Common myeloid progenitor, CD34-positive (primary cell): ENCODE measurements at places on chromosomes 6 and 20.

DNA sequence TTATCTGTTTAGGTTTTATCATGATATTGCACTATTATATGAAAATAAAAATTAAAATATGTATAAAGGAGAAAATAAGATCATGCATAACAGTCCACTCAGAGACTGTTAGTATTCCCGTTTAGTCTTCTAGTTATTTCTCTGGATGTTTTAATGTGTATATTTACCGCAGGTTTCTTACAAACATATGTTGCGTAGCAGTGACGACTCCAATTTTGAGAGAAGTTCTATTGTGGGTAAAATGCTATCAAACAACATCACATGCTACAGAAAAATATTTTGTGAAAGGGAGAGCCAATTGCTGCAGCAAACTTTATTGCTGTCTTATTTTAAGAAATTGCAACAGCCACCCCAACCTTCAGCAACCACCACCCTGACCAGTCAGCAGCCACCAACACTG lies 72.4 kb upstream of the NXT1 start:
- no peak for DNase-seq

GRCh38 chr6:160132776-160133338 lies 11.2 kb downstream of the SLC22A1 start:
- DNase-seq = no peak

DNA sequence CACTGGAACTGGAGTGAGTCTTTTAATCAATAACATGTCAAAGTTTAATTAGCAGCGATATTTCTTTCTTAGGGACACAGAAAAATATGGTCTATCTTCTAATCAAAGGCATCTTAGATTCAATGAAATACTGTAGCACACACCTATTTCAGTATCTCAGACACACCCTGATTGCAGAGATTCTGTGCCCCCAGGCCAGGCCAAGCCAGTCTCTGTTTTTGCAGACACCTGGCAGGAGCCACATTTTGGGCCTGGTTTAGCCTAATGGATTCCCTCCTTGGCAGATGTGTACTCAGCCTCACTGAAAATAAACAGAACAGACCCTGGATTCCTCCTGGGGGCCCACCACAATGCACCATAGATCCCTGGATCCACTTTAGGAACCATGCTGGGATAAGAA lies 74.8 kb downstream of the LRFN2 start:
- DNase-seq = no peak

DNA sequence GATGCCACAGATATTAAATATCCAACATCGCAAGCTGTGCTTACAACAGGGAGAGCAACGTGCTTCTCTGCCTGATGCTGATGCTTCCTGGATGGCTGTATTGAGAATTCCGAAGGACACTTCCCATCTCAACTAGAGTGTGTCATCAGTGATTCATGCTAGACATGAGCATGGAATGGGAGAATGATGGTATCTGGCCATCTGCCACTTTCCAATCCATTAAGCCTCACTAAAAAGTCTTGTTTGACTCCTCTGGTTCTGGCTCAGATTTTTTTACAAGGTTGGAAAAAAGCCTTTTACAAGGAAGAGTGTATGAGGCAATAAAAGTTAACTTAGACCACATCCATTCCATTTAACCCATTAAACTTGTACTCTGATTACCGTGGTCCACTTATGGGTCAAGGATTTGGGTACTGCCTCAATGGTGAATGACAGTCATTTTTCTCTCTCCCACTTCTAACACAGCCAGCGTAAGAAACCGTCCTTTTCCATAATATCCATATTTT lies 265.3 kb downstream of the UST start:
- no peak for DNase-seq

GRCh38 chr6:91487696-91488392 lies 901.0 kb upstream of the MAP3K7 start:
- DNase-seq = peak; percentile 43

DNA sequence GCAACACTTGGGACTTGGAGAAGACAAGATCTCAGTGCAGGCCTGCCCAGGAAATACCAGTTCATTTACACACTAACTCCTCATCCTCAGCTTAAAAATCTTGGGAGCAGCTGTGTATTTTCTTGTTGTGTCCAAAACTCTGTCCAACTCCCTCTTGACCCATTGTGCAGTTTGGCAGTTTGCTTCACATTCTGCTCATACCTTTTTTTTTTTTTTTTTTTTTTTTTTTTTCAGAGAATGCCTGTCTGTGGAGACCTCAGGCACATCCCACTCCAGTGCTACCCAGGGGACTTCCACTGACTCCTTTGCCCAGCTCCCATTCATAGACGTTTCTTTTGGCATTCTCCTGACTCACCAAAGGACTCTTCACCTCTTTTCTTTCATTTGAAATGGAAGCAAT lies 265.8 kb upstream of the TCF21 start:
- DNase-seq = no peak

- no peak for DNase-seq
These were observed 9.9 kb downstream of the BPIFA2 start for GRCh38 chr20:33177866-33178265.

DNA sequence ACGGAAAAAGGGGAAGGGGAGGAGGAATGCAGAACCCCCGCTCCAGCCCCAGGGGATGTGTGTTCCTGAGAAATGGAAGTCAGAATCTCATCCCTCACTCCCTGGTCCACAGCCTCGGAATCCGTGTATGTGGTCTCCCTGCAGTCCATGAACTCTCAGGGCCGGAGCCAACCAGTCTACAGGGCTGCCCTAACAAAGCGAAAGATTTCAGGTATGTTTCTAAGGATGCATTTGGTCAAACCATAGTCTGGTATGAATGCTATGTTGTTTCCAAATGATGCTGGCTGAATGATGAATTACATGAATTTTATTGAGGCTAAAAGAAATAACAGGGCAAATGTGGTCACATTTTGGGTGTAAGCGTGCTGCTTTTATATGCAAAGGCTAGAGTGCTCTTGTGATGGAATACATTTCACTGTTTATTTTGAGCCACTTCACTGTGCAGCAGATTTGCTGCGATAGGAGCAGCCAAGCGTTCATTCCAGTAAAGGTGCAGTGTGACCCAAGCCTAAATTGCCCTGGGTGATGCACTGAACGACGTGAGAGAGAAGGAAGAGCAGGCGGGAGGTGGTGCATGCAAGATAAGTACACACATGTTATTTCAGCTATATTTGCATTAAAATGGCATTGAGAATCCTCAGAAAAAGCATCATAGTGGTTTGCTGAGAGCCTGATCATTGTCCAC lies 52.4 kb downstream of the FNDC1 start:
- no peak for DNase-seq

DNA sequence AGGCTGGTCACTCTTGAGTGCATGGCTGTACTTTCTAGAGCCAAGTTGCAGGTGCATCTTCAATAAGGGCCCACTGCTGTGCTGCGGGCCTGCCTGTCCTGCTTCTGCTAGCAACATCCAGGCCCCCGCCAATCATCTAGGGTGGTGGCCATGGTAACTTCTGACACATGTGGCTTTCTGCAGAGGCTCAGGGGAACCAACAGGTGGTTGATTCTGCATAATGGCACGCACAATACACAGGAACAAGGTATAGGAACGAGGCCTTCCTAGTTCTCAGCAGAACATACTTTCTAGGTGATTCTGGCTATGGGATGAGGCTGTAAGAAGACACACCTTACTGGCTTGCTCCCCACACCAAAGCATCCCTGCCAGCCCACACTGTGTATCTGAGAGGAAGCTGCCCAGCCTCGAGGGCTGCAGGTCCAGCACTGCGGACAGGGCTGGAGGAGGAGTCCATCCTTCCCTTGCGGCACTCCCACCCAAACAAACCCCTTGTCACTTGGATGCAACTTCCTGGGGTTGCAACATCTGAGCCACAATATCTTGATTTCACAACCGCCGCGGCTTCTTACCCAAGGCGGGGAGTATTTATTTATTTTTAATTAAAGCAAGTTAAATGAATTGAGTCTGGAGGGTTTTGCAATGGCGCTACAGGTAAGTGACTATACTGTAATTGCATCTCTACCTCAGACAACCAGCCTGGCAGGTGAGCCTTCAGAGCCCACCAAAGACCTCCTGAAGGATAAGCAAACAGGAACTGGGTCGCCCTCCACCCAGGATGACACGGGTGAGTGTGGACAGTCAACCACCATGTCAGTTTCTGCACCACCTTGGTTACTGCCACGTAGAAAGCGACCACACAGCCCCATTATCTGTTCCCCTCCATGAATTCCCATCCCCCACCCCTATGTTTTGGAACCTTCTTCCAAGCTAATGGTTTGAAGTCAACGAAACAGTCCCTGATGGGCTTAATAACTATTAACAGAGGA lies 49.6 kb downstream of the SULF2 start:
- DNase-seq = no peak

DNA sequence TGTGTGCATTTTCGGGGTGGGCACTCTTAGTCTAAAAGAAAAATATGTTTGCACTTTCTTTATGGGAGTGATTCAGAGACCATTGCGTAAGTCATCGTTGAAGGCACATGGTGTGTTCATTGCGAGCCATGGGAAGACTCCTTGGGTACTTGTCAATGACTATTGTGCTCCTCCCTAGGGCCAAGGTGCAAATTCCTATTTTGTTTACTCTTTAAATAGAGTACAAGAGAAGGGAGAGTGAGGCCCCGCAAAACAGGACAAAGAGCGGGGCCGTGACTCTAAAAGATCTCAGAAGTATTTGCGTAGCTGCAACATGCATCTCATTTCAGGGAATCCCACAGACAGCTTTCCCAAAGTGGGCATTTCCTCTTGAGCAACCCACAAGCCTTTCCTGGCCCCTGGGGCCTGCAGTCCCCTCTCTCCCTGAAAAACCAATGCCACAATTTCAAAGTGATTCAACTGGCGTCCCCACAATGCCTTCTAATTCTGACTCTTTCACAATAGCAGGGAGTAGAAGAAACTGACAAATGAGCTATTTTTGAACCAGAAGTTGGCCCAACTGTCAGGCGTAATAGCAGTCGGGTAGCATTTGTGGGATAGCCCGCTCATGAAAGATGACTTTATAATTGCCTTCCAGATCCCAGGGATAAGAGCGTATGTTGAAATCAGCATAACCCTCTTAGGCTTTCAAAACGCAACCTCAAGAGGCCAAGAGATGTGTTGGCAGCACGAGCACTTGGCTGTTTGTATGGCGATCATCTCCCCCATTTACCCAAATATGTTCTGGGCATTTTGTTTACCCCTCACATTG lies 277.9 kb upstream of the BMP2 start:
- DNase-seq = no peak

- no peak for DNase-seq
These were observed 81.0 kb upstream of the FAM8A1 start for GRCh38 chr6:17519120-17519519.

DNA sequence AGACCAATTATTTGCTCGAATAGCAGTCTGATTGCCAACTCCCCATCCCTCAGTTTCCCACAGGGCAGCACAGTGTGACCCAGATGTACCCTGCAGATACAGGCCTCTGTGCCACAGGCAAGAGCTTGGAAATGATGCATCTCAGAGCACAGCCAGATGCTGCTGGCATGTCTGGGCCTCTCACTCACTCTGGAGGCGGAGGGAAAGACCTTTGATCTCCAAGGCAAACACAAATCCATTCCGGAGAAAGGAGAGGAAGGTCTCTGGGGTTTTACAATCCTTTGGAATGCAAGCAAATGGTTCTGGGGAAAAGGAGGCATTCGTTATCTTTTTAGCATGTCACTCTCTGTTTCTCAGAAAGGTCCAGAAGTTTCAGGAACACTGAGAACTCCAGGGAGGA lies 74.2 kb downstream of the RIOK1 start:
- DNase-seq = no peak

DNA sequence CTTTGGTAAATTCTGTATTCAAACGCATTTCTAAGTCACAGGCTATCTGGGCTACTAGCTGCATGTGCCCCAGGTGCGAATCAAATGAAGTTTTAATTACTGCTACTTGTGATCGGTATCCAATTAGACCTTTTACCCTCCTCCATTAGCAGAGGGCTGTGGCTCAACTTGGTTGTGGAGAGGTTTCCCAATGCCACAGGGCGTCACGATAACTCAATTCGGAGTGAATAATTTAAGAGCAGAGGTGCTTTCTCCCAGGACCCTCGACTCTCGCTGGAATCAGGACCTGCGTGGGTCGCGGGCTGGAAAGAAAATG lies 640 bp downstream of the SAYSD1 start:
- no peak for DNase-seq

- DNase-seq = peak; percentile 73
These were observed 52.2 kb downstream of the MARCKS start for GRCh38 chr6:113909224-113909856.

DNA sequence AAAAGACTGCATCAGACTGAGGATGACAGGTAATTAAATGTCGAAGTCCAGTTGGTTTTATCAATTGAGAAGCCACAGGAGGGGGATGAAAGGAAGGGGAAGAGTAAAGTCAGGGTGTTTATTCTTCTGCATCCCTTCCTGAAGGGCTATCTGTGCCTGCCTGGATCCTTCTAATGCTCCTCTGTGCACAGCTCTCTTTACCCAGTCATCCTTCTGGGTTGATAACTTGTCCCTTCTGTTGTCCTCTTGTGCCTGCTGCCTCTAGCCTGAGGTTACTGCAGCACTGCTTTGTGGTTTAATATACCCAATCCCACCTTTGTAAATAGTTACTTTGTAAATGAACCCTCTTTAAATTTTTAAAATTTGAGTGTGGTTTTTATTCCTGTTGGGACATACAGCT lies 1127.3 kb downstream of the EPHA7 start:
- DNase-seq = no peak

DNA sequence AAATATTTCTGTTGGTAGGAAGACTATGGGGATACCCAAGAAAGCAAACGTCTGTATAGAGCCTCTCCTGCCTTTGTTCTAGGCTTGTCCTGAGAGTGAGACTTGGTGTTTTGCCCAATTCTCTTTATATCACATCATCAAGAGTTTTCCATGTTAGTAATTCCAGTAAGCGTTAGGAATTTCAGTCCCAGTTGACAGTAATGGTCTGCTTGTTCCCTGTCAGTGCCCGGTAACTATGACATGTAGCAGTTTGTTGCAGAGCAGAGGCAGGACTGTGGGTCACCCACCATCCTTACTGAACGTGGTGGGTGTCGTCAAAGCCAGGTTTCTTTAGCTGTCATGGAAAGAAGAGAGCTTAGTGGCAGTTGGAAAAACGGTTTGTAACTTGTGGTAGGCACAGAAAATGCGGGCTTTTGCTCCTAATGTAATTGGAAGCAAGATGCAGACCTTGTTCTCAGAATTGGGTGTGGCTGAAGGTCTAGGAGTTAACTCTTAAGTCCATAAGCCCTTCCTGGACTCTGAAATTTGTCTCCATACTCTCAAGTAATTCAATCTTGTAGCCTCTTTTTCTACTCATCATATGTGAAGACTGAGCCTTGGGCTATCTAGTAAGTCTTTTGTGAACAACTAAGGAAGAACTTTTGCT lies 188.8 kb downstream of the TMEM242 start:
- DNase-seq = no peak

GRCh38 chr6:57342148-57342669 lies 24.8 kb downstream of the PRIM2 start:
- DNase-seq = no peak
